ENCODE measurements at places on chromosomes 6 and 20. TPM values are rescaled to one million over a fixed set of nuclear protein-coding genes. Genes with fewer than 3 reads are reported as not detected.

GRCh38 chr20:51013577-51014330 lies 9.2 kb downstream of the KCNG1 start:
- no peak for DNase-seq

GRCh38 chr6:118148561-118148960 lies 241.5 kb downstream of the SLC35F1 start:
- no peak for DNase-seq

DNA sequence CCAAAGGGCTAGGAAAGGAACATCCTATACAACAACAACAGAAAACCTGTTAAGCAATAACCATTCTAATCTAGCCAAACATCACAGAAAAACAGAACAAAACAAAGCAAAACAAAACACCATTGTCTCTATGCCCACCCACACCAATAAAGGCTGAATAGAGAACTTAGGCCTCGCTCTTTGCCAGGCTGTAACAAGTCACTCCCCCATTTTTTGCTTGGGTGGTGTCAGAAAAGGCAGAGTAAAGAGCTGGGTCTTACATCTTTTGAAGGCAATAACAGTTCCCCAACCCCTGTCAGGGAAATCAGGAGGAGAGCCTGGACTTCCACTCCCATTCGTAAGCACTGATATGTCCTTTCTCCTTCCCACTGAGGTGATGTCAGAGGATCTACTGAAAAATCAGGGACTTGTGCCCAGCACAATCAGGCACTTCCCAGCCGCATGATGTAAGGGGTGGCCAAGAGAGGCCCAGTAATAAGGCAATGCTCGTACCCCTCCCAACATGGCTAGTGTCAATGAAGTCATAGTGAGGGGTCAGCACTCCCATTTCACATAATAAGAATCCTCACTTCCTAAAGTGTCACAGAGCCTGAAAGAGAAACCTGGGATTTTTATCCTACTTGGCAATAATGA lies 31.0 kb downstream of the THEMIS start:
- no peak for DNase-seq

- no peak for DNase-seq
These were observed 412.8 kb upstream of the NRSN1 start for GRCh38 chr6:23713211-23713610.

- DNase-seq: no peak
These were observed 15.5 kb downstream of the CCDC167 start for GRCh38 chr6:37483917-37484785.

GRCh38 chr6:151475653-151476523 lies 17.9 kb upstream of the CCDC170 start:
- DNase-seq: no peak

- no peak for DNase-seq
These were observed 195.0 kb upstream of the MAN1A1 start for GRCh38 chr6:119544325-119545175.

GRCh38 chr20:58264271-58264670 lies 35.8 kb upstream of the ANKRD60 start:
- DNase-seq: no peak

DNA sequence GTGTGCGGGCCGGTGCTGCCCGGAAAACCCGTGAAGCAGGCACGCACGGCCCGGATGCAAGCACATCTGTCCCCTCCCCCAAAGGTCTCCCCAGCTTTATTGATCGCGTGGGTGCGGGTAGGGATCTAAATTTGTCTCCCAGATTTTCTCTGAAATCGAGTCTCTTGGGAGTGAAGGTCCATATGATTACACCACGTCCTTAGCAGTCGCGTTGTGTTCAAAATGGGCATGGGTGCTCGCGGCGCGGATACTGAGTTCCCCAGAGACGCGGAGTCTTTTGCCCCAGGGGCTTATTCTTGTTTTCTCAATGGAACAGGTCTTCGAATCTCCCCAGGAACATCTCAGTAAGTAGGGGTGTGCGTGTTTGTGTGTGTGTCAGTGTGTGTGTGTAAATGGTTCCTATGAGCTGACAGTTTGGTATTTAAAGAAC lies 2.8 kb upstream of the ZNF292 start:
- DNase-seq: no peak

DNA sequence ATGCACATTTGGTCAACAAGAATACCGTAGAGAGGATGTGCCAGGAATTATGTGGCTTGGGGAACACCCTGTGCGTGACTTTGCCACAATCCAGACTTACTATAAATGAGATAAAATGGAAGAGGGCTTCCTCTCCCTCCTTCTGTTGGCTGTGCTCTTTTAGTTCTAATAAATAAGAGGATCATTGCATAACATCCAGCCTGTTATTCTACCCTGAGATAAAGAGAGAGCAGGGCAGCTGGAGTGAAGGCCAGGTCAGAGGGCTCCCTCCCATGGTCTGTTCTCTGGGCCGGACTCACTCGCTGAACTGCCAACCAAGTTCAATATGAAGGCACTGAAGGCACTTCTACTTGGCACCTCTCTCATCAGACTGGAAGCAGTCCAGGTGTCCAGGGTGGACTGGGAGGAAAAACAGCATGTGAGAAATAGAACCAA lies 91.7 kb downstream of the MTFR2 start:
- peak; percentile 76 for DNase-seq

DNA sequence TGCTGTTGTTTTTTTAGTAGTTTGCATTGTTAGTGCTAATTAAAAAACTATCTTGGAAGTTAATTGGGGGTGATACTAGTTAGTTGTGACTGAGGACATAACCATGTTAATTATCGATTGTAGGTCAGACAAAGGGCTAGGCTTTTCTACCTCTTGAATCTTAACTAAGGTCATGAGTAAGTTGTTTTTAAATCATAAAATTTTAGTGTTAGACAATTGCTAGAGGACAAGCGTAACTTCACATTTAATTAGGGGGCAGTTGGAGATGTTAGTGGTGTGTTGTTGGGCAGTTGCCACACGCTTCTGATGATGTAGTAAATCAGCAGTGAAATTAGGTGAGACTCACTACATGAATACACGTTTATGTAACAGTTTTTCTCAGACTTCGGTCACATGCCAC lies 619.1 kb upstream of the FLRT3 start:
- DNase-seq: no peak

DNA sequence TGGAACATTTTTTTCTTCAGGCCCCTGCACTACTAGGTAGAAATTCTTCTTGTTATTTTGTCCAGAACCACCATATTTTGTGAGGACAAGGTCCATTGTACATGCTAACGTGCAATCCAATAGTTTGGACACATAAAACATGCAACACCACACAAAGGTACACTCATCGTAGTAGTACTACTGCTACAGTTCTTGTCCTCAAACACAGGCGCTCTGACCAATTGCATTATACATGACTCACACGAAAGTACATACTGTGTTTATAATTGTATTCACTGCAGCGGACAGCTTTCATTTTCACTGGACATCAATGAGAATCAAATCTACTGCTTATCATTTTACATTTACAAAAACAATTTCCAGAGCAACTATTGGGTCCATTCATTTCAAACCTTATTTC lies 15.3 kb upstream of the SMLR1 start:
- DNase-seq: no peak

GRCh38 chr20:37734228-37734985 lies 40.6 kb downstream of the CTNNBL1 start:
- DNase-seq: no peak

DNA sequence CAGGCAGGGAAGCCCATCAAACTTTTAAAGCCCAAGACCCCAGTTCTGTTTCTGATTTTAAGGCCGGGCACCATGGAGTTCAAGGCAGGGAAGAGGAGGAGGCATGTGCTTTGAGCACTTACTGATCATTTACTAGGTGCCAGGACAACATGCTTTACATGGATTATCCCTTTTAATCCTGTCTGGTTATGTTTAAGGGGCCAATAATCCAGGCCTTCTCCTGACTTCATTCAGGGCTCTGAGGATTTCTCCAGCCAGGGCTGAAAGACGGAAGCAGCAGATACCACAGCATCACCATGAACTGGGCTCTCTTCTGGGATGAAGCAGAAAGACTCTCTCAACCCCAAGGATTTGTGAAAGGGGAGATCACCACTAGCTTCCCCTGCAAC lies 4.1 kb downstream of the CCND3 start:
- no peak for DNase-seq

DNA sequence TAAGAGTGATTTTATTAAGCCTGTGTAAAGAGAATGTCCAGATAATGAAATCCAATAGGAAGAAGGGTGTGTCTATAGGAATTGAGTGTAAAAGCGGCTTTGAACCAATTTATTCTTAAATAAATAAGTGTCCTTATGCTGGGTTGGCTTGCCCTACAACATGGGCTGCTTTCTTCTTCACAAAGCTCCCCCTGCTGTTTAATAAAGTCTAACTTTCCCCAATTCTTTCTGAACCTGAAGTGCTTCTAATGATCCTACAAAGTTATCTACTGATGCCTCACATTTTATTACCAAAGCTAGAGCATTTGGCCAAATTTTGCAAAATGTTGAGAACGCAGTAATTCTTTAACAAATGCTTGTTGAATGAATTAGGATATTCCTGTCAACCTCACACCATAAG lies 36.3 kb upstream of the SIRT5 start:
- DNase-seq: no peak

GRCh38 chr6:70889270-70889669 lies 67.6 kb downstream of the B3GAT2 start:
- DNase-seq: no peak

DNA sequence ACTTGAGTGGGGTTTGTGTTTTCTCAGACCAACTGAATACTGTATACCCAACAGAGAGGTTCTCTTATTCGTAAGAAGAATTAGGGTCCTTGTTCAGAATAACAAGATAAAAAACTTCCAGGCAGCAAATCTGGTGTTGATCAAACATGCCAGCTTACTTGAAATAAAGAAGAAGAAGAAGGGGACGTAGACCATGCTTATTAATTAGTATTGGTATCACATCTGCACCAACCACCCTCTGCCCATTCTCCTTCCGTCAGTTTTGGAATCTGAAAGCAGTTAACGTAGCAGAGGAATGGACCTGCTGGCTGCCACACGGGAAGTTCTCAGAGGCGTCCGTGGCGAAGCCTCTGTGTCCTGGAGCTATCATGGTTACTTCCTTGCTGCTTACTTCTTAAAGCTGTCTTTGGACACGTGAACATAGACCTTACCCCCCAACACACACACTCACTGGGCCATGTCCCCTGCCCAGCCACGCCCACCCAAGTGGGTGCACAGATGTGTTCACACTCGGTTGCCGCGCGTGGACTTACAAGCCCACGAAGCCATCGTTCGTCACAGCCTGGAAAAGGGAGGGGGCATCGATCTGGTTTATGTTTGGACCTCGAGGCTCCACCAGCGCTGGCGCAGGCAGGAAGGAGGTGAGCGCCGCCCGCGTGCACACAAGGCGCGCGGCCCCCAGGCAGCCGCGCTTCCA lies 4.1 kb upstream of the DLL1 start:
- no peak for DNase-seq

- peak; percentile 46 for DNase-seq
These were observed 8.3 kb upstream of the CEP85L start for GRCh38 chr6:118659513-118660217.

Gene CST3
- 1,234 TPM for total RNA-seq

Gene ME1
- total RNA-seq: 14.5 TPM

Gene TULP1
- total RNA-seq: not detected

Gene CCN6
- not detected for total RNA-seq

Gene OR2H1
- not detected for total RNA-seq

Gene TFEB
- total RNA-seq: 15.1 TPM

Gene SUMO4
- total RNA-seq: 0.88 TPM

Gene IL20RA
- 0.60 TPM for total RNA-seq

Gene EBF4
- 11.1 TPM for total RNA-seq

Gene SNAP25
- 0.37 TPM for total RNA-seq

Gene BPI
- total RNA-seq: 0.14 TPM

Gene IL17A
- total RNA-seq: not detected

Gene SLC17A1
- total RNA-seq: not detected

Gene HNF4A
- not detected for total RNA-seq

Gene PERP
- 14.7 TPM for total RNA-seq
